ENCODE measurements at places on chromosomes 5 and 9.
A peak's percentile ranks its signal among the peaks of the same experiment; 100 is the strongest.

DNA sequence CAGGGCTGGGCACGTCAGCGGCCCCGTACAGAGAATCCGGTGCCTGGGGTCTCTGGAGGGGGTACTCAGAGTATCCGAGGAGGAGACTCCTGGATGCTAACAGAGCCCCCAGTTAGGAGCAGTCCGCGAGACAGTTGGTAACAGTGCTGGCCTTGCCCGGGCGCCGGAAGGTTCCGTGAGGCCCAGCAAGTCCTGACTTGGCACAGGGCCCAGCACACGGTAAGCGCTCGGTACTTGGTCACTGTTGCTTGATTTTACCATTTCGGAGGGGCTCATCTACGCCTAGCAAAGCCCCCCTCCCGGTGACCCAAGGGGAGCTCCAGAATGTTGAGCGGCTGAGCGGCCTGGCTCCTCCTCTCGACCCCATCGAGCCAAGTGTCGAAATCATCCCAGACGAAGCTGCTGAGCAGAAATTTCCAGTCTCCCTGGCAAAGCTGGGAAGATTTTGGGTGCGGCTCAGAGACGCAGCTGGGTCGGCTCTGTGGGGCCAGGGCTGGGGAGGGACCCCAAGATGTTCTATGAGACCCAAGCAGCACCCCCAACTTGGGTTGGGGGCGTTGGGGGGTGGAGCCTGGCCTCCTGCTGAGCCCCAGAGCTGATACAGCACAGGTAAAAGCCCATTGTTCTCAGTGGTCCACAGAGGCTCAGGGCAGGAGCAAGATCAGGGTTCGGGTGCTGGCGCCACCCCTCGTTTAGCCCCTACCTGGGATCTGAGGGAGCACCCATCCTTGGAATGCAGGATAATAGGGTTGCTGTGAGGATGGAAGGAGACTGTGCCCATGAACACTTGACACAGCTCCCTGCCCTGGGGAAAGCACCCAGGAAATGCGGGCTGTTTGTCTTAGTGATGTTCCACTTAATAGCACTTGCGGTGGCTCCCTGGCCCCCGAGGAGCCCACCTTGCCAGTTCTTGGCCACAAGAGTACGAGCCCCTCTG lies 137.2 kb downstream of the C9orf50 start:
- peak overlapping the region; percentile 67 for H3K27ac ChIP-seq
- DNase-seq, result no peak
- peaks cover under 1% of the 10 kb centered on the region for H3K36me3 ChIP-seq
- peaks cover 31% of the 10 kb centered on the region for H3K4me1 ChIP-seq
- peak overlapping the region; percentile 57 for H3K4me3 ChIP-seq
- no peaks in the 10 kb centered on the region for H3K27me3 ChIP-seq

DNA sequence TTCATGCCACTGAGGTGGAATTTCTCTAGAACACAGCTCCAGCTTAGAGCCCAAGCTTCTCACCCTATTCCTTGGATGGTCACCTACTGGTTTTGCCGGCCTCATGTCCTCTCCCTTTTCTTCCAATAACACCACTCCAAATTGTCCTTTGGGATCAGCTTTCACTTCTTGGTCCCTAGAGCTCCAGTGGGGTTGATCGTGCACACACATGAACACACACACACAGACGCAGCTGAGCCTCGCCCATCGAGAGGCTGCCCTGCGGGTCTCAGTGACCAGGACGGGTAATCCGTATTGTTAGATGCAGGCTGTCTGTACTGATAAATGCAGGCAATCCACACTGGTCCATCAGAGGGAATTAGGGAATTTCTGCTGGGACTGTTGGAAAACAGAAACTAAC lies 6.9 kb downstream of the COL23A1 start:
- H3K36me3 ChIP-seq, result no peaks in the 10 kb centered on the region
- no peak for DNase-seq
- H3K4me3 ChIP-seq, result no peak overlapping the region
- no peaks in the 10 kb centered on the region for H3K4me1 ChIP-seq

DNA sequence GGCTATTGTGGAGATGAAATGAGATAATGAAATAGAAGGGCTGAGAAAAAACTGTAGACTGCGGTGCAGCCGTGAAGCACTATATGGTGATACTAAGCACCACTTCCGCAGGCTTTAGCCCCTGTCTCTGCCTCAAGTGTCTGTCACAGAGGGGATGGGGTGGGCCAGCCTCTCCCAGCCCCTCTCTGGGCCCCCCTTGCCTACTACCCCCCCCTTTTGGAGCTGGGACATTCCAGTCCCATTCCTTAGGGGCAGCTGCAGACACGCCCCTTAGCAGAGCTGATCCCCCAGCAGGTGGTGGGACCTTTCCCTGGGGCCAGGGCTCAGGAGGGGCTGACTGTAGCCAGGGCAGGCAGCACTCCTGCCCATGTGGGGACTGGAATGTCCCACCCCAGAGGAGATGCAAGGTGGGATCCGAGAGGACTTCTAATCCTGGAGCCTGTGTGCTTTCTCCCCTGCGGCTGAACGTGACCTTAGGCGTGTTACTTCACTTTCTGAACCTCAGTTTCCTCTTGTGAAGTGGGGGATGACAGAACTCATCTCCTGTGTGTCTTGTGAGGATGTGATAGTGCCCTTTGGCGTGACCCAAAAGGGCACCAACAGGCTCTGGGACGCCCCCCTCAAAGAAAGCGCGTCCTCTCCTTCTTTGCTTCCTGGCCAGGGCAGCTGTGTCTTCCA lies 1.9 kb downstream of the N4BP3 start:
- peak overlapping the region; percentile 84 for H3K4me3 ChIP-seq
- H3K4me1 ChIP-seq, result peaks cover 29% of the 10 kb centered on the region
- no peak for DNase-seq
- no peak overlapping the region for H3K27ac ChIP-seq

- H3K36me3 ChIP-seq, result no peaks in the 10 kb centered on the region
- H3K4me3 ChIP-seq, result no peak overlapping the region
- H3K27ac ChIP-seq, result no peak overlapping the region
These were observed 23.6 kb upstream of the RNU6ATAC start for GRCh38 chr9:134187891-134188385.

DNA sequence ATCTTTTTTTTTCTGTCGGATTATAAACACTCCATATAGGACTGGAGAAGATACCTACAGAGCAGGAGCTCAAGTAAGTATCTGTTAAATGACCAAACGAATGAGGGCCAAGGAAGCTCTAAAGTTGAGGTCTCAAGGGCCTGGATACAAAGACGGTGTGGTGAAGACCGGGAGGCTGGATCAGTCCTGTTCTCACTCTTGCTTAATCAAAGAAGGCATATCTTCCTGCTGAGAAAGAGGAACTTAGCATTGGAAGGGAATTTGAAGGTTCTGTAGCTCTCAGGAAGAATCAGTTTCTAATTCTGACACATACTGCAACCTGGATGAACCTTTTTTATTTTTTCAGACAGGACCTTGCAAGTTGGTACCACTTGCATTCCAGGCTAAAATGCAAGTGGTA lies 28.3 kb upstream of the PAX5 start:
- no peak for DNase-seq
- H3K36me3 ChIP-seq, result no peaks in the 10 kb centered on the region
- peaks cover 44% of the 10 kb centered on the region for H3K27me3 ChIP-seq
- no peaks in the 10 kb centered on the region for H3K4me1 ChIP-seq

GRCh38 chr5:36177715-36178523 lies 26.0 kb downstream of the SKP2 start:
- H3K27ac ChIP-seq, result no peak overlapping the region
- H3K36me3 ChIP-seq, result peaks cover 80% of the 10 kb centered on the region
- no peak overlapping the region for H3K4me3 ChIP-seq
- peaks cover 2% of the 10 kb centered on the region for H3K4me1 ChIP-seq
- H3K27me3 ChIP-seq, result no peaks in the 10 kb centered on the region

All from activated T-helper 2 cell treated with anti-CD3 and anti-CD28 coated beads, Interferon-gamma antibody, Interleukin-2, Interleukin-4, amounts not matched to agents 10 μg/mL and 5 μg/mL and 100 μg/mL, durations not matched to agents 14 hours and 24 hours and 36 hours (primary cell).